ENCODE measurements at places on chromosomes 7 and 10.
A peak's percentile ranks its signal among the peaks of the same experiment; 100 is the strongest.

GRCh38 chr10:31709476-31709875 is 219.2 kb downstream of the ARHGAP12 start:
- no peak for DNase-seq

DNA sequence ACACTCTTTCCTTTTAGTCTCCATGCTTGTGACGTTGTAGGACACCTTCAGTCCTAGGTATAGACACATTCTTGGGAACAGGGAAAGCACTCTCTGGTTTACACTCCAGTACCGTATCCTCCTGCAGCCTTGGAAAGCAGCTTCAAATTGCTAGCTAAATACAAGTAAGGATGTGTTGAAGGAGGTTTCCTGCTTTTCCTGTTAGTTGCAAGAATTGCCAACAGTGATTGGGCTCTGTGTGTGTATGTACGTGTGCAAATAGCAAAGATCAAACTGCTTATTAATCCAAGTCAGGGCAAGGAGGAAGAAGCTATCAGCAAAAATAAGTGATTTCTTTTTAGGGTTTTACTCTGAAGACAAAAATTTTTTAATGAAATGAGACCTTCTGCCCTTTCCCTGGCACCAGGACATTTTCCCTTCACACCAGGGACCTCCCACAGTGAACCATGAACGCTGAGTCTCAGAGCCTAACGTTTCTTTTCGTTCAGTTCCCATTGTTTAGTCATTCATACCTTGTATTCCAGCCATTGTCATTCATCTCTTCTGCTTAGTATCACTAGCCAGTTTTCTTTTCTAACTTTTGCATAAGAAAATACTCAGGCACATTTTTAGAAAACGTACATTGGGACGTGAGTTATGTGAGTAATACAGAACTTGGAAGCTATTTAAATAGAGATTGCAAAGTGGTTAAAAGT is 36.9 kb upstream of the AUTS2 start:
- DNase-seq: no peak

DNA sequence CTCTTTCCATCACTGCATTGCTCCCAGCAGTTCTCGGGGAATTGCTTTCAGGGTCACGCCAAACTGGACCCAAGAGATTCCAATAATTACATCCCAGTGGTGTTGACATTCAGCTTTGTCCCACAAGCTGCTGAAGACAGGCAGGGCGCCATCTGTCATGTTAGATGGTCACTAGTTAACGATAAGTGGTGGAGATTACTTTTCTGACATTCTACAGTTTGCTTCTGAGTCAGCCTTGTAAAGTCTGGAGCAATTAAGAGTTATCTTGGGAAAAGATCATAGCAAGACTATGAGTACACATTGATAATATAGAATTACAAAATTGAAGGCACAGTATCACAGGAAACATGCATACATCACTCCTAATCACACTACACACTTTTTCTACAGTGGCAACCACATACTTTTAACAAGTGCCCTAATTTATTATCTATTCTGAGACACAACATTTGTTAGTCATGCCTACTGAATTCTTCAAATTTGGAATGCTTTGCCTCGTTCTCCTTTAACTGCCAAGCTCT is 41.9 kb downstream of the SEMA3C start:
- no peak for DNase-seq

GRCh38 chr10:5595994-5596471 is 70.4 kb downstream of the ASB13 start:
- DNase-seq: no peak

GRCh38 chr7:141242568-141242967 is 168.7 kb downstream of the TMEM178B start:
- no peak for DNase-seq

DNA sequence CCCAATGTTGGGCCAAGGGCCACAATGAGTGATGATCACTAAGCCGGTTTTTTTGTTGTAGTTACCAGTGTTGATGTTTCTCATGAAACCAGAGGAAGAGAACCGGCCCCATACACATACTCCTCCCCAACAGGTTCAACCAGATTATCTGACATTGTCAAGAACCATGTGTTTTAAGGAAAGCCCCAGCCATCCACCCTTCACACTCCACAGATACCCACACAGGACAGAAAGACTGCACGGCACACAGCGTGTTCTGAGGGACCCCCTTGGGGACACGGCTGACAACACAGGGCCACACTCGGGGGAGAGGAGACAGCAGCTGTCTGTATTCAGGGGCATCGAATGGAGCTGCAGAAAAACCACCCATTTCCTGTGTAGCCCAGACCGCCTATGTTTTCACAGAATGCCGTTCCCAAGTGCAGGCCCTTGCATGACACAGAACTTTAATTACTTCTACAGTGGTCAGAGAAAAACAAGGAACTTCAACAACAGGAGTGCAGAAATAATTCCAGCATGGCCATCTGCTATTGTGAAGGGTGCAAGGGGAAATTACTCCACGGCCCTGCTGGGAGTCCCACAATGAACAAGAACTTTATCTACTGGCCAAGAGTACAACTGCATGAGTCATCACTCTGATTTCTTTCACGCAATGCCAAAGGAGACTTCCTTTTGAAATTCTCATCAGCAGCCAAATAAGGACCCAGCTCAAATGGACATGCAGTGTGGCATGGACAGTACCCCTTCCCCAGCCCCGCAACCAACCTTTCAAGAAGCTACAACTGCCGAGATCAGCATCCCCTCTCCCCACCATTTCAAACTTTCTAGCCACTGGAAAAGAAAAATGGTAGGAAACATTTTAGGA is 2.3 kb downstream of the KLF6 start:
- DNase-seq: peak; percentile 60

- no peak for DNase-seq
These were observed 450.7 kb downstream of the TYW1 start for GRCh38 chr7:67447297-67447696.

- peak; percentile 7 for DNase-seq
These were observed 43.5 kb downstream of the YKT6 start for GRCh38 chr7:44244282-44244681.

GRCh38 chr10:78449554-78449953 is 415.9 kb downstream of the RPS24 start:
- DNase-seq: no peak

GRCh38 chr10:100482834-100483185 is 20.0 kb downstream of the WNT8B start:
- no peak for DNase-seq

DNA sequence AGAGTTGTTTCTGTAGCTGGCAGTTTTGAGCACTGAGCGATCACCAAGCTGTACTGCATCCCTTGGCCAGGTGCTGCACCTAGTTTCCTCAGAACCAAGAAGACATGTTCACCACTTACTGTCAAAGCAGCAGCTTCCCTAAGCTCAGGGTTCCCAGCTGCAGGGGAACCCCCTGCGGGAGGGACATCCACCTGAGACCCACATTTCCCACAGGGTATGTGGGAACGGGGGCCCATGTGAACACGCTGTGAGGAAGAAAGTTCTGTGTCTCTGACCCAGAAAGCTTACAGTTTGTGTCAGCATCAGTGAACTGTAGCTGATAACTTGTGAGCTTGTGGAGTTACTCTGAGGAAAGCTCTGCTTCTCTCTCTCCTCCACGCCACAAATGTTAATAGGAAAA is 436.8 kb upstream of the IGFBP3 start:
- DNase-seq: no peak

- no peak for DNase-seq
These were observed 205.8 kb upstream of the FRMD4A start for GRCh38 chr10:14536241-14537213.

DNA sequence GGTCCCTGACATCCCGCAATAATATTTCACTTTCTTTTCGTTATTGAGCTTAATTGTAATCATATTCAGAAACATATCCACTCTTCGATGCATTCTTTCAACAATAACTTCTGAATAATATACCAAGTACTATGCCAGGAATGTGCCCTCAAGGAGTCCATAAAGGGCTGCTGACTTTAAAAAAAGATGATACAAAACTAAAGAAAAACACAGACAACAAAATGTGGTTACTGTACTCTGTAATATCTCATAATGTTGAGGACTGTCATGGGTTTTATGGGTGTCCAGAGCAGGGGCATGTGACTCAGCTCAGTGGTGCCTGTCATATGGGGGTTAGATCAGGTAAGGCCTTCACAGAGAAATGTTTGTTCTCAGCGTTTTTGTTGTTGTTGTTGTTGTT is 73.7 kb downstream of the ARL4A start:
- DNase-seq: no peak
